ENCODE measurements at places on chromosomes 16 and 17.

DNA sequence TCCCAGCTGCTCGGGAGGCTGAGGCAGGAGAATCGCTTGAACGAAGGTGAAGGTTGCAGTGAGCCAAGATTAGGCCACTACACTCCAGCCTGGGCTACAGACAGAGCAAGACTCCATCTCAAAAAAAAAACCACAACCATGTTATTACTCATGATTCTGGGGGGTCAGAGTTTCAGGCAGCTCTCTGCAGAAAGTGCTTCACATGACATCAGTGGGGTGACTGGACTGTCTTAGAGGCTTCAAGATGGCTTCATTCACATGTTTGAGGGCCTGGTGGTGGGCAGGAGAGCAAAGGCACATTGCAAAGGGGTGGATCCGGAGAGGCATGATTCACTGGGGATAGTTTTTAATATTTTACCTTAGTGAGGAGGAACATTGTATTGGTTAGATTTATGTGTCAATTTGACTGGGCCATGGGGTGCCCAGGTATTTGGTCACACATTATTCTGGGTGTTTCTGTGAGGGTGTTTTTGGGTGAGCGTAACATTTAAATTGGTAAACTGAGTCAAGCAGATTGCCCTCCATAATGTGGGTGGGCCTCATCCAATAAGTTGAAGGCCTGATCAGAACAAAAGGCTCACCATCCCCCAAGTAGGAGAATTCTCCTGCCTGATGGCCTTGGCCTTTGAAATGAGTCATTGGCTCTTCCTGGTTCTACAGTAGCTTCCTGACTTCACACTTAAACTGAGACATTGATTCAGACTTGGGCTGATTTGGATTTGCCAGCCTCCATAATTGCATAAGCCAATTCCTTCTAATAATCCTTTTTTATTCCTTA is 109.8 kb downstream of the GOSR1 start:
- no peak for DNase-seq

DNA sequence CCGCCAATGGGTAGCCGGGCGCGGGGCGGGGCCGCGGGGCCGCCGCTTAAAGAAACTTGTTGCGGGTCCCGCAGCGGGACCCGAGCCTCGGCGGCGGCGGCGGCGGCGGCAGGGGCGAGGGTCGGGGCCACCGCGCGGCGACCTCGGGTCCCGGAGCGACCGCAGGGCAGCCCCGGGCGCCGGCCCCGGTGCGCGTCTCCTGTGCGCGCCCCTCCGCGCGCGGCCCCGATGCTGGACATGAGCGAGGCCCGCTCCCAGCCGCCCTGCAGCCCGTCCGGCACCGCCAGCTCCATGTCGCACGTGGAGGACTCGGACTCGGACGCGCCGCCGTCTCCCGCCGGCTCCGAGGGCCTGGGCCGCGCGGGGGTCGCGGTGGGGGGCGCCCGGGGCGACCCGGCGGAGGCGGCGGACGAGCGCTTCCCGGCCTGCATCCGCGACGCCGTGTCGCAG is at the start of gene SOX8:
TSS of gene SOX8 (plus strand) at position 76 of the 450 bp plus-strand sequence. CDS start at position 229, 153 bp downstream.
- no peak for DNase-seq

- peak; percentile 73 for DNase-seq
Measured at GRCh38 chr17:29807520-29808361, 122.3 kb downstream of the SSH2 start.

DNA sequence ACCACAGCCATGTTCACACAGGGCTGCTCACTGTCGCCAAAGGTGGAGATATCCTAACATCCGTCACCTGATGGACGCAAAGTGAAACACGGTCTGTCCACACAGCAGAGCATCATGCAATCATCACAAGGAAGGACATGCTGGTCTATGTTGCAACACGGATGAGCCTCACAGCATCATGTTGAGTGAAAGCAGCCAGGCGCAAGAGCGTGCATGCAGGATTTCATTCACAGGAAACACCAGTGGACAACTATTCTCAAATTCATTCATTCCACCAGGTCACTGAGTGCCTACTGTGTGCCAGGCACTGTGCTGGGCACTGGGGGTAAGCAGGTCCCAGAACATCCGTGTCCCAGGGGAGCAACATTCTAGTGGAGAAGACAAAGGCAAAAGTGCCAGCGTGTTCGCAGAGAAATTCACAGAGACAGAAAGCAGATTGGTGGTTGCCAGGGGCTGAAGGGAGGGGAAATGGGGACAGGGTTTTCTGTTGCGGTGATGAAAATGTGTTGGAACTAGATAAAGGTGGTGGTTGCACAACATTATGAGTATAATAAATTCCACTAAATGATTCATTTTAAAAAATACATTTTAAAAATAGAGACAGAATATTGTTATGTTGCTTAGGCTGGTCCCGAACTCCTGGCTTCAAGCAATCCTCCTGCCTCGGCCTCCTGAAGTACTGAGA is 22.7 kb upstream of the KCNJ12 start:
- DNase-seq, result no peak
